Stimulated activated CD8-positive, alpha-beta memory T cell treated with anti-CD3 and anti-CD28 coated beads, Interleukin-7, amount 100 ng/mL, for 4 hours (primary cell): ENCODE measurements at places on chromosomes 4 and X.

- DNase-seq: no peak
Measured at GRCh38 chr4:109671350-109671749, 31.9 kb downstream of the CASP6 start.

- no peak for DNase-seq
Measured at GRCh38 chr4:23903859-23904438, 14.1 kb upstream of the PPARGC1A start.

DNA sequence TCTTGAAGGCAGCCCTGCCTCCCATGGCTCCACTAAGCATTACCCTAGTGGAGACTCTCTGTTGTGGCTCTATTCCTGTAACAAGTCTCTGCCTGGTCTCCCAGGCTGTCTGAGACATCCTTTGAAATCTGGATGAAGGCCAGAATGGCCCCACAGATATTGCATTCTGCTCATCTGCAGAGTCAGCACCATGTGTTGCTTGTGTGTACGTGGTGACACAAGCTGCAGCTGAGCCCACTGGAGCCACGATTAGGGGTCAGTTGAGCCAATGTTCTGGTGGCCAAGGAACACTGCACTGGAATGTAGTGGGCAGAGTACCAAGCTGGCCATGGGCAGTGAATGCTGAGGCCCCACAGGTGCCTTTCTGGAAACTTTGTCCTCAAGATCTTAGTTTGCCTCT, 29.2 kb downstream of the GRID2 start:
- DNase-seq: no peak

- no peak for DNase-seq
Measured at GRCh38 chr4:101415962-101416361, 68.6 kb upstream of the PPP3CA start.

DNA sequence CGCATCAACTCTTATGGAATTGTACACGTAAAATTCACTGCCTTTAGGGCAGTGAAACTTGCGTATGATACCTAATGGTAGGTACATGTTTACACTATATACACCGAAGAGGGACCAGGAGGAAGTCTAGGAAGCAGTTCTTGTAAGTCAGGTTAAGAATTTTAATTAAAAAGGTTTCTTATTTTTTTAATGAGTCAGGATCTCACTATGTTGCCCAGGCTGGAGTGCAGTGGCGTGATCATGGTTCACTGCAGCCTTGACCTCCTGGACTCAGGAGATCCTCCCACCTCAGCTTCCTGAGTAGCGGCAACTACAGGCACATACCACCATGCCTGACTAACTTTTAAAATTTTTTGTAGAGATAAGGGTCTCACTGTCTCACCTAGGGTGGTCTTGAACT, 6.6 kb downstream of the NUDT9 start:
- no peak for DNase-seq

GRCh38 chr4:159175989-159176375, 73.1 kb downstream of the RAPGEF2 start:
- no peak for DNase-seq

- no peak for DNase-seq
Measured at GRCh38 chr4:74932832-74933561, at the start of gene PARM1. TSS of gene PARM1 (plus strand) at chr4:74933116. CDS start at chr4:74933328, 212 bp downstream.

- no peak for DNase-seq
Measured at GRCh38 chr4:87270144-87270543, 49.7 kb upstream of the KLHL8 start.

GRCh38 chrX:14050709-14051108, 21.0 kb upstream of the GEMIN8 start:
- no peak for DNase-seq

DNA sequence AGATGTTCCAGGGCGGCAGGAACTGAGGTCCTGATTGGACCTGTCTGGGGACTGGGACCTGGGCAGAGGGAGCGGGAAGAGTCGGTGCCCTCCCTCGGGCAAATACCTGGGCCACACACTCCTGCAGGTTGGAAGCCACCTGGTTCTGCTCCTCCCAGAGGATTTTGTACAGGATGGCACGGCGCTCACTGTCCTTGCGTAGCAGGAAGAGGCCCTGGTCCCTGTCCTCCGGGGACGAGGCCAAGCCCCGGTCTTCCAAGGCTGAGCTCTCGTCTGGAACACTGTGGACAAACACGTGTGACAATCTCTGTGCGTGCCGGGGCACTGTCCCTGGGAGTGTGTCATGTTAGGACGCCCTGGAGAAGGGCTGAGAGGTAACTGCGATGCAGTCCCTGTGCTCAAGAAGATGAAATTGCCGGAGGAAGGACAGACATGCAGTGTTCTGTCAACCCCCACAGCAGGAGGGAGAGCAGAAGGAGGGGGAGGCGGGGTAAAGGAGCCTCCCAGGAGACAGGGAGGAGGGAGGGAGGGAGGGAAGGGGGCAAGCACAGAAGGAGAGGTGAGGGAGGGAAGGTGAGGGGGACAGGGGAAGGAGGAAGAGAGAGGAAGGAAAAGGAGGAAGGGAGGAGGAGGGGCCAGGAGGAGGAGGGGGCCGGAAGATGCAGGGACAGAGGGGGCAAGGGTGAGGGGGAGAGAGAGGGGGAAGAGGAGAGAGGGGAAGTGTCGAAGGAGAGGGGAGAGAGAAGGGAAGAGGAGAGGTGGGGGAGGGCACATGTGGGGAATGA, 29.0 kb downstream of the PDHA1 start:
- no peak for DNase-seq

DNA sequence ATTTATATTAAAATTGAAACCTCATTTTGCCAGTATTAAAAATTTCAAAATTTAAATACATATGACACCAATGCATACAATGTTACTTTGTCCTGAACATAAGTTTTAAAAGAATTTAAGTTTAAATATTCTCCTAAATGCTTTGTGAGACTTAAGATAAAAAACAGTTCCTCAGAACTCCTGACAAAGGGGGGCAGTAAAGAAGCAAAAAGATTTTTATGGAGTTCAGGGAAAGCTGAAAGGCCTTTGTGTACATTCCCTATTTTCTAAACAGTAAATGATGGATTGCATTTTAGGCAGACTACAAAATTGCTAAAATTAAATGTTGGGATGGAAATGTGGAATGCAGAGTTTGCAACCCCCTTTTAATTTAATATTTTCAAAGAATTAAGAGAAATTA, 81.7 kb downstream of the SNCA start:
- DNase-seq: no peak

GRCh38 chrX:2870650-2871049, 41.9 kb downstream of the GYG2 start:
- no peak for DNase-seq

GRCh38 chrX:52923781-52924241, 26.7 kb downstream of the FAM156B start:
- no peak for DNase-seq

GRCh38 chr4:140185412-140186081, 31.6 kb upstream of the MAML3 start:
- no peak for DNase-seq

- no peak for DNase-seq
Measured at GRCh38 chr4:41098093-41099048, 116.0 kb downstream of the APBB2 start.

DNA sequence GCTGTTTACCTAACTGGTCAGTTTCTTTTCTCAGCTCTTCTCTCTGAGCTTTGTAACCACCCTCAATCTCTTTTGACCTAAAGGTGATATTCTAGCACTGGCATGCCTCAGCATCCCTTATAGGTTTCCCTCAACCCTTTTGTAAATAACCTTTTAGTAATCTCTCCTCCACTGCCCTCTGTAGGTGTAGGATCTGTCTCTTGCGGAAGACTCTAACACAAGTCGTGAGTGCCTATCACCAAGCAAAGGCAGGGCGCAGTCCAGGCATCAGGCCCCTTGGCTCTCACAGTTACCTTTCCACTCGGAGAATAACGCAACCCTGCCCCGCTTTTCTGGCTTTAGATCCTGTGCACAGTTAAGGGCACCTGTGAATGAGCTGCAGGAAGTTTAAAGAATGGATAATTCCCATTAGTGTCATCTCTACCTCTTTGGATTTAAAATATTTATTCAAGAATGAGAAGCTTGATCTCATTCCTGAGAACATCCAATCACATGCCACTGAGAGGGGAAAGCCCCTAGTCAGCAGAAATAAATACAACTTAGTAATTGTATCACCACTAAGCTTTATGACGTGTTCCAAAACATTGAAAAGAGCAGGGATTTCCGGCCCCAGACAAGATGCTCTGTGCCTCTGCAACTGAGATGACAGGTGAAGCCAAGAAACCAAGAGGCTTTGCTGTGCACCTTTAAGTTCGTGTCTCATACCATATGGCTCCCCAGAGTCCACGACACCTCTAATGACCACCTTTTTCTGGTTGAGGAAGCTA, 58.8 kb downstream of the SPINK2 start:
- no peak for DNase-seq

- DNase-seq: no peak
Measured at GRCh38 chr4:69793732-69794131, 33.3 kb upstream of the SULT1B1 start.

DNA sequence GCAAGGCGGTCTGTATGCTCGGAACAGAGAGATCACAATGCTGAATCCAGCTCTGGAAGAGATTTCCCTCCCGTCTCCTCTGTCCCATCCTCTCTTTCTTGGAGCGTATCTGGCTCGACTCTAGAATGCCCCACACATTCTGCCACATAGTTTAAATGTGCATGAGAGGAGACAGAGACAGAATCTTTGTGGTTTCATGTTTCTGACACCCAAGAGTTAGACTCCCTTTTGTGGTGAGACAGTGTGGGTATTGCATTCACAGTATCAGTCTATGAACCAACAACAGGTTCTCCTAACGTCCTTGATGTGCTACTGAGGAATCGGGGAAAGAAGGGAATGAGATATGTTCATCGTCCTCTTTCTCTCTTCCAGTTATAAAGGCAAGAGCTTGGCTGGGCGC, 25.3 kb downstream of the FAM47E start:
- DNase-seq: no peak

DNA sequence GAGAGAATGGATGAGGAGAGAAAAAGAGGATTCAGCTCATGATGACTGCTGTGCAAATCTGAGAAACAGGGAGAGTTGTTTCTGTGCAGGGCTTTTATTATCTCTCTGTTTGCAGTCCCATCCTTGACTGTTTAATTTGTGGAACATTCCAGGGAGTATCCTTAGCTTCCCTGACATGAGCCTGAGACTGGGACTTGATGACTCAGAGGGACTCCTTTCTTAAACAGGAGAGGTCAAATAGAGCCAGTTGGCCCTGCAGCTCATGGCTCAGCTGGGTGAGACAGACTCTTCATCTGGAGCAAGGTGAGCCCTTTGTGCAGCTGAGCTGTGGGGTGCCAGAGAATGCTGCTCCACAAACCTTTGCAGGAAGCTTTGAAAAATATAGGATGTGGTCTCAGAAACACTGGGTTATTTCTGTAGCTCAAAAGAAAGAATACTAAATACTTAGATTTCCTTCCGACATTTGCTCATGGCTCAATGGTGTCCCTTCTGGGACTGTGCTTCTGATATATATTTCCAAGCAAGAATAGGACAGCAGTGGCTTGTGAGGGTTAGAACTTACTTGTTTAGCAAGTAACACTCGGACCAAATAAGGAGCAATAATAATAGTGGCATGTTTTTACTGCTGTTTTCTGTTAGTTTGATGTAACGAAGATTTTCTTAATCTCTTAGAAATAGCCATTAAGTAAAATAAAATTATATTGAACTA, 14.5 kb downstream of the ARHGAP24 start:
- DNase-seq: no peak

DNA sequence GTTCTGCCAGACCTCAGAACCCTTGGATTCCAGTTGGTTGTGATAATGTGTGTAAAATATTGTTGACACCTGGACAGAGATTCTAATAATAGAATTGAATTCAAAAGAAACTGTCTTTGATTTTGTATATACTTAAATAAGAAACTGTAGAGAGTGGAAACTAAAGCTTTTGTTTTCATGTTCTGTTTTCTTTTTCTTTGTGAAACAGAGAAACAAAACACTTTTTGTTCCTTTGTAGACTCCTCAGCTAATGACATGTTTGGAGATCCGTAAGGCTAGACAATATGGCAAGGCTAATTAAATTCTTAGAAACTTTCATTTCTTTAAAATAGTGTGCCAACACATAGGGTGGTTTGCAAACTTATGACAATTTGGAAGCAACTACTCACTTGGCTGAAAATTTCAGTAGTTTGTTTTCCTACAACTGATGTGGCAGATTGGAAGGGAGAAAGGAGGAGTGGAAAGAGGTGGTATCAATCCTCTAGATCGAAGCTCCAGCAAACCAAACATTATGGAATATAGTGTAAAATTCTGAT, 90.9 kb upstream of the FAT1 start:
- DNase-seq: no peak

GRCh38 chr4:93843772-93844171, 15.2 kb downstream of the ATOH1 start:
- DNase-seq: no peak

DNA sequence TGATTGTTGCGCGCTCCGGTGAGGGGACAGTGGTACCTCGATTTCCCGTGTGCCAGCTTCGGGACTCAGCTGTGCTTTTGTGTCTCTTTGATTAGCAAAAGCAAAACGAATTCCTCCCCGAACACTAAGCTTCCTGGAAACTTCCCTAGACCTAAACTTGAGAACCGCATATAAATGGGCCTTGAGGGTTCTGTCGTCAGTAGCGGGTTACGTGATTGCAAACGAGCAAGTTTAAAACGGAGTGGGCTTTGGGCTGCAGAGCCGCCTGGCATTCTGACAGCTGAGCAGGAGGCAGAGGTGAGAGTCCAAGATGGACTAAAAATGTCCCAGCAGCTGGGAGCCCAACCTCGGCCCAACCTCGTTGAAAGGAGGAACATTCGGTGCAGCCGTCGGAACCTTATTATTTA, 1.2 kb upstream of the TAPT1 start:
- no peak for DNase-seq

GRCh38 chrX:153576961-153577360, 22.0 kb downstream of the CCNQ start:
- DNase-seq: no peak

GRCh38 chr4:32148111-32148666, 1428.0 kb downstream of the PCDH7 start:
- DNase-seq: no peak

DNA sequence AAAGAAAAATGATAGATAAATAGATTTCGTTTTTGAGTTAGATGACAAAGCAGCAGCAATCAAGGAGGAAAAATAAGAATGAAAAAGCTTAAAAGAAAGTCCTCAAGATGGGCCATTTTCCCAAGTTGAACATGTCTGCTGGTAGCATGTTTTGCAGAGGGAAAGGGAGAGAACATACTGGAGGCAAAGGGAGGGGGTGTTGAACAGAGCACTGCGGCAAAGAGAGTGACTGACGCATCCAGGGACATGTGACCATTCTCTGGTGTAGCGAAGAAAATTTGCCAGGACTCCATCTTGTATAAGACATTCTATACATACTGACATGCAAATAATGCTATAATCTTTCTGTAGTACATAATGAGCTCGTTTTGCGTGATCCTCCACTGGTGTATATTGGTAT, 1.2 kb downstream of the LINC00632 start:
- no peak for DNase-seq

DNA sequence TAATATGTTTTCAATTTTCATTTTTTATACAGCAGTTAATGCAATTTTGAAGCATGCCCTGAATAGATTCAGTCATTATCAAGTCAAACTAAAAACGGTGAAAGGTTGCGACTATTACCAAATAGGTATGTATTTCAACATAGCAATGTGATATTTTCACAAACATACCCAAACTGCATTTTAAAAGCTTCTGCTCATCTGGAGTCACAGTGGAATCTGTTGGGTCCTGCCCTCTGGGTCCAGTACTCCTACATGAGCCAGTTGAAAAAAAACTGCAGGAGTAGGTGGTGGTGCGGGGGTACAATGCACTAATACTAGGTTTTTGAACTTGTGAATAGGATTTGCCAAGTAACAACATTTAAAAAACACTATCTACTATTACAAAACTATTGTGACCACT, 938 bp downstream of the GPR34 start:
- DNase-seq: no peak

- no peak for DNase-seq
Measured at GRCh38 chr4:173258866-173259265, 75.3 kb downstream of the HMGB2 start.

GRCh38 chr4:186204103-186204559, 12.8 kb downstream of the CYP4V2 start:
- no peak for DNase-seq
